ENCODE measurements at places on chromosomes 7 and 10. TPM values are rescaled to one million over a fixed set of nuclear protein-coding genes. Genes with fewer than 3 reads are reported as not detected.

ZDHHC4 gene
- total RNA-seq, result 20.9 TPM

CCDC172 gene
- not detected for total RNA-seq

GPR15LG gene
- total RNA-seq, result not detected

FGL2 gene
- total RNA-seq, result not detected

FAM13C gene
- not detected for total RNA-seq

ITGA8 gene
- not detected for total RNA-seq

RELN gene
- total RNA-seq, result 0.24 TPM

GSTK1 gene
- total RNA-seq, result 97.1 TPM

EEPD1 gene
- 1.1 TPM for total RNA-seq

SEPTIN7 gene
- 279 TPM for total RNA-seq

STAMBPL1 gene
- total RNA-seq, result 44.9 TPM

AKR1C2 gene
- 0.85 TPM for total RNA-seq

CAMK2B gene
- 0.20 TPM for total RNA-seq

NPSR1 gene
- total RNA-seq, result not detected

SEMA3A gene
- 52.6 TPM for total RNA-seq

TRIM56 gene
- 18.8 TPM for total RNA-seq

MLXIPL gene
- total RNA-seq, result not detected

HOXA6 gene
- 1.8 TPM for total RNA-seq

SMARCD3 gene
- 28.0 TPM for total RNA-seq

CALML3 gene
- total RNA-seq, result not detected

MSMB gene
- not detected for total RNA-seq

LDB3 gene
- total RNA-seq, result 1.3 TPM

NEURL1 gene
- total RNA-seq, result 0.41 TPM

Measured in HFFc6 (cell line).